T-cell (primary cell): ENCODE measurements at places on chromosomes 13 and 19. TPM values are rescaled to one million over a fixed set of nuclear protein-coding genes. Genes with fewer than 3 reads are reported as not detected.

- peaks cover 30% of the 10 kb centered on the region for H3K36me3 ChIP-seq
- H3K27me3 ChIP-seq: no peaks in the 10 kb centered on the region
- no peak for DNase-seq
- no peak overlapping the region for H3K27ac ChIP-seq
- peaks cover 23% of the 10 kb centered on the region for H3K4me1 ChIP-seq
- no peak overlapping the region for H3K4me3 ChIP-seq
Observed at GRCh38 chr19:49856574-49857021, 5.6 kb downstream of the PTOV1 start.

DNA sequence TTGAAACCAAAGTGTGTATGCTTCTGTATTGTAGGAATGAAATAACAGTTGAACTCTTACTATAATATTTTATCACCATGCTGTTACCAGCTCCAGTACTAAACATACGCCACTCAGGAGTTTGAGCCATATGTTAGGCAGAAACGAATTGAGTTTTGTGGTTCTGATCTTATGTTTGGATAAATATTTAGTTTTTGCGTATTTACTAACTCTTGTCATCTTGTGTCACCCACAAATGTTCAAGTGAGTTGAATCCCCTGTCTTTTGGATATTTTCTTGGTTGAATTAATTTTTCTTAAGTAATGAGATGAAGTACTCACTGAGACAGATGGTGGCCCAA is 1.5 kb downstream of the FNDC3A start:
- H3K27ac ChIP-seq: no peak overlapping the region
- H3K36me3 ChIP-seq: no peaks in the 10 kb centered on the region
- H3K4me1 ChIP-seq: peaks cover 9% of the 10 kb centered on the region
- no peaks in the 10 kb centered on the region for H3K27me3 ChIP-seq
- peak overlapping the region; percentile 95 for H3K4me3 ChIP-seq
- DNase-seq: no peak

Gene IFNL1
- total RNA-seq: not detected

Gene ABHD13
- total RNA-seq: 13.8 TPM

Gene FAM124A
- 0.09 TPM for total RNA-seq

Gene FCGBP
- 35.4 TPM for total RNA-seq

DNA sequence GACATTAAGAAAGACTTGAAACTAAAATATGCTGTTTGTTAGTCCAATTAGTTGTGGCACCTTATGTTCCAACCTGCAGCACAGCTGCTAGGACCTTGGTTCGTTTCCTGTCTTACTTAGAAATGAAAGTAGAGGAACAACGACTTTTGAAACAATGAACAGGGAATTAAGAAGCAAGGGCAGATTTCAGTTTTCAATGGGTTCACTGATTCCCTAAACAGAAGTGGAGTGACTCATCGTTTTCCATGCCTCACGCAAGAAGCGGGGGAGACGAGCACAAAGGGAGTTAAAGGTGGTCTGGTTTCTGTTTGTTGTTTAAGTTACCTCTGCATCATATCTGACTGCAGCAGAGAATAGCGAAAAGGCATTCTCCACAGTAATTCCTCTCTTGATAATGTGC is 44.8 kb downstream of the PHF11 start:
- H3K36me3 ChIP-seq: no peaks in the 10 kb centered on the region
- H3K27ac ChIP-seq: peak overlapping the region; percentile 22
- DNase-seq: no peak

Gene ZFP14
- 11.6 TPM for total RNA-seq

DNA sequence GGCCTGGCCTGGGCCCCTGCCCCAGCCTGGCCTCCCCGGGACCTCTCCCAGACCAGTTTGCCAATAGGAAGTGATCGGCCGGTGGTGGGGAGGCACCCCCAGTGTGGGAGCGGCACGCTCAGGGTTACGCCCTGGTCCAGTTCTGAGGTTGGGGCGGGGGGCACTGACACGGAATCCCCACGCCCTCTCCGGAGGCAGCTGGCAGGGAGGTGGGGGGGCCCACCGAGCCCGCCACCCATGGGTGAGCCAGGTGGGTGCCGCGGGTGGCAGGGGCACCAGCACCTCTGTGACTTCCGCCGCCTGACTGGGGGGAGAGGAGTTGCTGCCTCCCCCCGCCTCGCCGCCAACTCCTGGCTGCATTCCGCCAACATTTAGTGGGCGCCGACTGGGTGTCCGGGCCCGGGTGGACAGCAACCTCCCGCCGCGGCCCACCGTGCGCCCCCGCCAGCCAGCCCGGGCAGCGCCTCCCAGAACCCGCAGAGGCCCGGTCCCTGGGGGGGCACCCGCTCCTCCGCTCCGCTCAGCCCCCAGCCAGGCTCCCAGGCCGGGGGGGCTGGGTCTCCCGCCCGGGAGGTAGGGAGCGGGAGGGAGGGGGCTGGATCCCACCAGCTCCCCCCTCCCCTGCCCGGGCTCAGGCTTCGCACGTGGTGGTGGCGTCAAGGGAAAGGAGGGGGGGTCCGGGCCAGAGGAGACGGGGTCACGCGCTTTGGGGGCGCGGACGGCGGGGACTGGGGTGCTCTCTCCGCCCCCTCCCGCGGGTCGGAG is 2.0 kb downstream of the ZBTB7A start:
- peak overlapping the region; percentile 71 for H3K27ac ChIP-seq
- peaks cover 12% of the 10 kb centered on the region for H3K4me1 ChIP-seq
- peak; percentile 50 for DNase-seq

GRCh38 chr19:35673121-35673804 is 6.9 kb downstream of the UPK1A start:
- H3K4me1 ChIP-seq: peaks cover 4% of the 10 kb centered on the region
- peaks cover 41% of the 10 kb centered on the region for H3K27me3 ChIP-seq
- H3K27ac ChIP-seq: no peak overlapping the region

- no peaks in the 10 kb centered on the region for H3K36me3 ChIP-seq
- peaks cover 7% of the 10 kb centered on the region for H3K4me1 ChIP-seq
- no peaks in the 10 kb centered on the region for H3K27me3 ChIP-seq
- no peak overlapping the region for H3K27ac ChIP-seq
- DNase-seq: no peak
Observed at GRCh38 chr13:30569901-30570576, 47.7 kb upstream of the USPL1 start.

Gene OR1I1
- total RNA-seq: not detected

DNA sequence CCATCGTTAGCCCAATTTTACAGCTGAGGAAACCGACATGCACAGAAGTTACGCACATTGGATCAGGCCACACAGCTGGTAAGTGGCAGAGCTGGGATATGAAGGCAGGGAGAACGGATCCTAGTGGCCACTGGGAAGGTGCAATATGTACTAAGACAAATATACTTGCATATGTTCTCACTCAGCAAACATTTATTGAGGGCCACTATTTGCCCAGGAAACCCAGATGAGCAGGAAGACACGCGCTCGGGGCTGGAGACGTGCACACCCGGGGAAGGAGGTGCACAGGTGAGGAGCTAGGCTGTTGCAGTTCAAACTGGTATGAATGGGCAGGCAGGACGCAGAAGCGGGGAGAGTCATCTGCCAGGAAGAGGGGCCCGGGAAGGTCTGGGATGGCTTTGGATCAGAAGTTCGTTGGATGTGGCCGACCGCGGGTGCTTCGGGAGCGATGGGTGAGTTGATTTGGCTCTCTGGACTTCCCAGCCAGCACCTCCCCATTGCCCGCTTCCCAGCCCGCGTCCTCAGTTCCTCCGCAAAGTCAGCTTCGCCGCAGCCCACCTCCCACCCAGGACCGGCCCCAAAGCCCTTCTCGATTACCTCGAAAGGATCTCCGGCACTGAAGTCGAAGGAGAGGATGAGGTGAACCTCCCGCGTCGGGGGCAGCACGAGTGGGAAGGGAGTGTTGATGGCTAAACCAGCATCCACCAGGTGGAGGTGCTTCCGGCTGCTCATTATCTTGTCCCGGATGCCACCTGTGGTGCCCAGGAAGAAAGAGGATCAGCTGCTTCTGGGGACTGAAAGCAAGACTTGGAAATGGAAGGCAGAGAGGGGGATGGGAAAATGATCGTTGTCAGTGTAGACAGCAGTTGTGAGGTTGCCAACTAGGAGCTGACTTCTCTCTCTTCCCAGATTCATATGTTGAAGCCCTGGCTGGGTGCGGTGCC is 17.8 kb upstream of the CABP5 start:
- DNase-seq: no peak
- H3K4me1 ChIP-seq: no peaks in the 10 kb centered on the region
- no peak overlapping the region for H3K4me3 ChIP-seq
- no peak overlapping the region for H3K27ac ChIP-seq

DNA sequence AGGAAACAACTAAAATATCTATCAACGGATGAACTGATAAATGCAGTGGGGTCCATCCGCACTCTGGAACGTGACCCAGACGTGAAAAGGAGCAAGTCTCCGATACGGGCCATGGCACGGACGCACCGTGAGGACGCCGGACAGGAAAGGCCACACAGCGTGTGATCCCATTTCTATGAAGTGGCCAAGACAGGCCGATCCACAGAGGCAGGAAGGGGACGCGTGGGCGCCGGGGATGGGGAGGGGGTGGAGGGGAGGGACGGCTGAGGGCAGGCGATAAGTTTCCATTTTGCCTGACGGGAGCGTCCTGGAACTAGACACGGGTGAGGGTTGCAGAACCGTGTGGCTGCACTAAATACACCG is 13.8 kb downstream of the SHC2 start:
- DNase-seq: no peak
- peaks cover 16% of the 10 kb centered on the region for H3K27me3 ChIP-seq
- no peaks in the 10 kb centered on the region for H3K4me1 ChIP-seq
- no peak overlapping the region for H3K27ac ChIP-seq

DNA sequence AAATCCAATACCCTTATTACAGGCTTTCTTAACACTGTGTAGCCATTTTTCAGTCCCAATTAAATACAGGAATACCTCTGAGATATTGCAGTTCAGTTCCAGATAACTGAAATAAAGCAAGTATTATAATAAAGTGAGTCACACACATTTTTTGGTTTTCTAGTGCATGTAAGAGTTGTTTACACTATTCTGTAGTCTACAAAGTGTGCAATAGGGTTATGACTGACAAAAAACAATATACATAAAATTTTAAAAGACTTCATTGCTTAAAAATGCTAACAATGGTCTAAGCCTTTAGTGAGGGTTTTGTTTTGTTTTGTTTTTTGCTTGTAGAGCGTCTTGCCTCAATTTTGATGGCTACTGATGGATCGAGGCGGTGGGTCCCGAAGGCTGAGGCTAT is 434.4 kb upstream of the NBEA start:
- no peak overlapping the region for H3K4me3 ChIP-seq
- no peaks in the 10 kb centered on the region for H3K36me3 ChIP-seq
- H3K27me3 ChIP-seq: no peaks in the 10 kb centered on the region
- H3K4me1 ChIP-seq: no peaks in the 10 kb centered on the region
- DNase-seq: no peak

- H3K27me3 ChIP-seq: no peaks in the 10 kb centered on the region
- no peak overlapping the region for H3K4me3 ChIP-seq
- H3K4me1 ChIP-seq: peaks cover 3% of the 10 kb centered on the region
- H3K27ac ChIP-seq: no peak overlapping the region
Observed at GRCh38 chr13:32253911-32254399, 61.2 kb downstream of the ZAR1L start.

Gene ZNF546
- 12.9 TPM for total RNA-seq

DNA sequence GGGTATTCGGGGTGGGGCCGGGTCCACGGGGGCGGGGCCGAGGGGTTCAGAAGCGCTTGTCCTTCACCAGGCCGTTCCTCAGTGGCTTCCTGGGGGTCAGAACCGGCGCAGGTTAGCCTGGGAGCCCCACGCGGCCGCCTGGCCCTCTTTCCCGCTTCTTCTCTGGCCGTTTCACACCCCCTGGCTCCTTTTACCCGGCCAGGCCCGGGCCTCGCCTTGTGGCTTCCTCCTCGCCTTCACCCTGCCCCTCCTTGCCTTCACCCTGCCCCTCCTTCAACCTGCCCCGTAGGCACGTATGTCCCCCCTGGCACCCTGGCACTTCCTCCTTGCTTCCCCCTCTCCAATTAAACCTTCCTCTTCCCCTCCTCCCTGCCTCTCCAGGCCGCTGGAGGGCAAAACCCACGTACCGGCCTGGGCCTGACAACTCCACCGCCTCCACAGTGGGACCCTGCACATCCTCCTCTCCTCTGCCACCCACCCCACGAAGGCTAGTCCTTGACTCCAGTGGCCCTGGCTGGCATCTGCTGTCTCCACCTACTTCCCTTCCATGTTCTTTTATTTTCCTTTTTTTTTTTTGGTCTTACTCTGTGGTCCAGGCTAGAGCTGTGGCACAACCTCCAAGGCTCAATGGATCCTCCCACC is 25.3 kb downstream of the CERS1 start:
- H3K4me3 ChIP-seq: no peak overlapping the region
- no peak overlapping the region for H3K27ac ChIP-seq
- DNase-seq: no peak
- no peaks in the 10 kb centered on the region for H3K27me3 ChIP-seq
- H3K4me1 ChIP-seq: peaks cover 2% of the 10 kb centered on the region

Gene CYP2A6
- total RNA-seq: not detected

DNA sequence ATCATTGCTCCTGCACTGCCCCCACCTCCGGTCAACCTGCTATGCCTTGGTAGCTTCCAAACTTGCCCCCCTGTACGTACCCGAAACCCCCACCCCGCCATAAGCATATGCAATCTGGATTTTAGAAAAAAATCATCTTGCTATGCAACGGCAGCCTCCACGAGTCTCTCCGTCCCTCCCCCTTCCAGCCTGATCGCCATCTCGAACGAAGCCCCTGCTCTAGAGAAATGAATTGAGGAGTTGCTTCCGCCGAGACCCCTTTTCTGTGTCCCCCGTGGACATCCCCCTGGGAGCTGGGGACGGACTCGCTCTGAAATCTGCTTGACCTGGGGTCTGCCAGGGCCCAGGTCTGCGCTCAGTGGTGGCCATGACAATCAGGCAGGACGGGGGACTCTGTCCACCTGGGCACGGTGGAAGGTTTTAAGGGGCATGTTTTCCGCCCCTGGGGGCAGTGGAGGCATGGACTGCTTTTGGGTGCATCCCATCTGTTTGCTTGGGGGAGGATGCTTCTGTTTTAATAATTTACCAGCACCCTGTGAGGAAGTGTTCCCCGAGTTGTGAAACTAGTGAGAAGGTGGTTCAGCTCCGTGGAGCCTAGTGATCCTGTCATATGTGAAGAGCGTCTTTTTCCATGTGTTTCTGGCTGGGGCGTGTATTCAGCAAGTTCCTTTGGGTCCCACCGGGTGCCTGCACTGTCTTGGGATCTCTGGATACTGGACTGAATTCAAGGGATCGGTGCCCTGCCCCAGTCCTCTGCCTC is 1.0 kb downstream of the KDM4B start:
- H3K27ac ChIP-seq: no peak overlapping the region
- no peak for DNase-seq
- no peaks in the 10 kb centered on the region for H3K27me3 ChIP-seq
- peaks cover 10% of the 10 kb centered on the region for H3K4me1 ChIP-seq
